ENCODE measurements at places on chromosomes 16 and 17. TPM values are rescaled to one million over a fixed set of nuclear protein-coding genes. Genes with fewer than 3 reads are reported as not detected.

The TP53TG3 gene
- polyA plus RNA-seq: not detected

The KRTAP9-2 gene
- polyA plus RNA-seq: not detected

The OR1A1 gene
- polyA plus RNA-seq: not detected

GRCh38 chr16:86391984-86392383 lies 118.3 kb upstream of the FOXF1 start:
- DNase-seq: no peak

DNA sequence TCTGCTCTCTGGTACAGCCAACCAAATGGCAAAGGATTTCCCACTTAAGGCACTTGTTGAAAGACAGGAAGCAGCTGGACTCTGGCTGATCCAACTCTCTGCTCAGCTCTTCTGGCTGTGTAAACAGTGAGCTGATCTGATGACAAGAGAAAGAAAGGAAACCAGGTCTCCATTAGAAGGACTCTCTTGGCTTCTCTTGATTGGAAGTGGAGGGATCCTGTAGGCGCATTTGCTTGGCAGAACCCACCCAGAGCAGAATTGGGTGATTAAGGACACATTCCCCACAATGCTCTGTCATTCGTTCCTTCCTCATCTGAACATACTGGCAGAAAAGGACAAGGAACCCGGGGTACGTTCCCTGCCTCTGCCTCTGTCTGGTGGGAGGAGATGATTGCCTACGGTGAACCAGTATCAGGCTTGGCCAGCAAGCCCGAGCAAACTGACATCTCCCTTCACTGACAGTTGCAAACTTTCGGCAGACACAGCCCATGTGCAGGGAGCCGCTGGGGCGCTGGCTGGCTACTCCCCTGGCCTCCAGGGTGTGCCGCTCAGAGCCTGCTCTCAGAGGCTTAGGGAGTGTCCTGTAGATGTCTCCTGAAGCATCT lies 29.1 kb downstream of the LDHD start:
- DNase-seq: no peak

- no peak for DNase-seq
These were observed 14.5 kb downstream of the ACACA start for GRCh38 chr17:37392024-37392590.
